C1 segment of cervical spinal cord (tissue), 14 donors: ENCODE measurements at places on chromosomes 16 and 17.

DNA sequence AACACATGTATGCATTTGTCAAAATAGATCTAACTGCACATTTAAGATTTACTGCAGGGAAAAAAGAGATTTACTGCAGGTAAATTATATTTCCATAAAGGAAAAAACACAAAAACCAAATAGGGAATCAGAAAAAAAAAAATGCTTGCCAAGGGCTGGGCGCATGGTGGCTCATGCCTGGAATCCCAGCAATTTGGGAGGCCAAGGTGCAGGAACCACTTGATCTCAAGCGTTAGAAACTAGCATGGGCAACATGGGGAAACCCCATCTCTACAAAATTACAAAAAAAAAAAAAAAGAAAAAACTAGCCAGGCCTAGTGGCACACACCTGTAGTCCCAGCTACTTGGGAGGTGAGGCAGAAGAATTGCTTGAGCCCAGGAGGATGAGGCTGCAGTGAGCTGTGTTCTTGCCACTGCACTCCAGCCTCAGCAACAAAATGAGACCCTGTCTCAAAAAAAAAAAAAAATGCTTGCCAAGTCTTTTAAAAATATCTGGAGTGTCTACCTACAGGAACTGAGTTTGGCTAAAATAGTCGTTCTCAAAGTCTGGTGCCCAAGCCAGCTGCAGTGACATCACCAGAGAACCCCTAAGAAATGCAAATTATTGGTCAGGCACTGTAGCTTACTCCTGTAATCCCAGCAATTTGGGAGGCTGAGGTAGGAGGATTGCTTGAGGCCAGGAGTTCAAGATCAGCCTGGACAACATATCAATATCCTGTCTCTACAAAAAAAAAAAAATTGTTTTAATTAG, 17.5 kb downstream of the TRIM25 start:
- DNase-seq = no peak

DNA sequence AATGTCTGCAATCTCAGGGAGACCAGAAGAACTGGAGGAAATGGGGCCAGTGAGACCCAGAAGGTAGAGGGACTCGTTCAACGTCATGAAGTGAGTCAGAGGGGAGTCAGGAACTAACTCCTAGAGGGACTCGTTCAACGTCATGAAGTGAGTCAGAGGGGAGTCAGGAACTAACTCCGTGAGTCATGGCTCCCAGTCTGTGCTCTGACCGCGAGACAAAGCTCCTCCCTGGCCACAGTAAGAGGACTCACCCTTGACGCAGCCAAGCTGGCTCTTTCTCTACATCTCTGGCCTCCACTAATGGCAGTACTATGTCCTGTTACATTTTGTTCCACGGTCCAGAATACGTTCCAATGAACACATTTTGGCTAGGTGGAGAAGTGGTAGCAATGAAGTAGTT, 902.5 kb downstream of the KCNJ2 start:
- DNase-seq = no peak

DNA sequence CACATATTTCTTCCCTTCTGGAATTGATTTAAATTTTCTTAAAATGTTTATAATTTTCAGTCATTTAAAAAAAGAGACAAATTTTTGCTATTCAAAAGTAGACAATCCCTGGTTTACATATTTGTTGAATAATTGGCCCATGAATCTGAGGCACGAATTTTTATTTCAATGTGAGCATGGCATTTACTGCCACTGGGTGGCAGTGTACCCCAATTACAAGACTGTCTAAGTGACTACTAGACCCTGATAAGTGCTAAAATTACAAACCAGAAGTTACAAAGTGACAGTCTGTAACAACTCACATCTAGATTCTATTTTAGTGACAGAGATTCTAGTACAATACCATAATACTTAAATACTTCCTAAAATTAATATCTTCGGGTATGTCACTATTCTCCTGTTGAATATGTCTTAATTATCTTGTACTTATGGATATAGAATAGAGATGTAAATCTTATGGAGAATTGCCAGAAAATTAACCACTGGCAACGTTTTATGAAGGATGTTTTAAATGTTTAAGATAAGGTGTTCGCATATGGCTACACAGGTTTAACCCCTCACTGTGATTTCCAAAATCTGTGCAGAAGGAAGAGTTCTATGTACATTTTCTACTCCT, 235.8 kb downstream of the MAP2K4 start:
- DNase-seq = no peak

DNA sequence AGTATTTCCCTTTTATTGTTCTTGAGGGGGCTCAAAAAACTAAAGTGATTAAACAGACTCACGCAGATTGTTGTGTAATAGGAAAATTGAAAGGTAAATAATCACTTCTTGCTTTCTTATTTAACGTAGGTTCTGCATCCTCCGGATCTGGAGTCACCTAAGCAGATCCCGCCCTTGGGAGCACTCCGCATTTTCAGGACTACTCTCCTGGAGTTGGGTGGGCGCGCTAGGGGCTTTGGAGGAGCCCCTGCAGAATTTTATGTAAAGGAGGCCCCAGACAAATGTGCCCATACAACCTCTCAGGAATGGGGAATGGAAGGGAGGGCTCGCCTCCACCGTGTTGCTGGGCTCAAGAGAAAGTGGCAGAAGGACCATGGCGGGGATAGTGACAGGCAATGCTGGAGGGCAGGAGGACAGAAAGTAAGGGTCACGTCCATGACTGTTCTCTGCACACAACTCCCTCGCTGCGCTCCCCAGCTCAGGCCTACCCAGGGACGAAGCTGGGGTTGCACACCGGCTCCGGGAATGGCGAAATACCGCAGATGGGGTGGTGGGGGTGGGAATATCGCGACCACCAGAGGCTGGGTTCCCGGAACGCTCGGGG, 8.3 kb downstream of the MT2A start:
- DNase-seq = no peak

DNA sequence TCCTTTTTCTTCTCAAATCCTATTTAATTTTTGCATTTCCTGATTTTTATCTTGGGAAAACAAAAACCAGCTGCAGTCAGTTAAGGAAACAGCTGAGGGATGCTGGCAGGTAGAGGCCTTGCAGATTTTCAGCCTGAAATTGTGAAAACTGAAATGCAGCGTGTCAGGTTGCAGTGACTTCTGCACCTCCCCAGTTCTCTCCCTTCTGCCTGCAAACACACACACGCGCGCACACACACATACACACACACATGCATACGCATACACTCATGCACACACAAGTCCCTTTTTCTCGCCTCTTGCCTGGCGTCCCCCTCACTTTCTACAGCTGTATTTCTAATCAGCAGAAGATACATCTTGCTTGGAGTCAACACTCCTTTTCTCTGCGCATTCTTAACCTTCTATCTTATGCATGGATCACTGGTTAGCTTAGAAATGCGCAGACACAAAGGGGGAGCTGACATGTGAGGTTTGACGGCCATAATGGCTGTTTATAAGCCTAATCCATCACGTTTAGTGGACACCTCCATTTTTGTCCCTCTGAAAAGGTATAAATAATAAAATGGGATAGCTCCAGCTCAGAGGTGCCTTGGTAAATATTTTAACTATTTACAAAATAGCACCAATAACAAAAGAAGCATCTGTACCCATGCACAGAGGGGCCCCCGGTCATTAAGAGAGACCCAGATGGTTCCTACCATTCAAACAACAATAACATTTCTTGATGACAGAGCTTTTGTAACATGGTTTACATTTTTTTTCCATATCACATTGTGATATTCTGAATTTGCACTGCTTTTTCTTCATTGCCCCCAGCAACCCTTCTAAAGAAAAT, 392.1 kb upstream of the SALL1 start:
- DNase-seq = no peak

DNA sequence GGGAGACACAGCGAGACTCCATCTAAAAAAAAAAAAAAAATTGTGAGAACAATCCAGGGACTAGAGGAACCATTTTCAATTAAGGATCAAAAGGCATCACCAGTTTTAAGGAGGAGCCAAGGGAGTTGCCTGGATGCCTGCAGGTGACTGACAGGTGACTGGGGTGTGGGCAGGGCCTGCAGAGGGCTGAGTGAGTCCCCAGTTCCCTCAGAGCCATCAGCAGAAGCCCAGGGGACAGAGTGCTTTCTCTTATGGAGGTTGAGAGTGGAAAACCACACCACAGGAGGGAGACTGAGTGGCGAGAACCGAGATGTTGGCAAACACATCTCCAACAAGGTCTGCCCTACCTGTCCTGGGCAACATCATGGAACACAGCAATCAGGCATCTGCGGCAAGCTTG, 27.1 kb upstream of the CREBBP start:
- DNase-seq = no peak

GRCh38 chr17:37299257-37299980, 76.4 kb upstream of the C17orf78 start:
- DNase-seq = no peak

GRCh38 chr16:84117494-84117843, 727 bp upstream of the MBTPS1 start:
- DNase-seq = no peak

- DNase-seq = no peak
Measured at GRCh38 chr17:68710035-68710780, 109.0 kb upstream of the FAM20A start.

DNA sequence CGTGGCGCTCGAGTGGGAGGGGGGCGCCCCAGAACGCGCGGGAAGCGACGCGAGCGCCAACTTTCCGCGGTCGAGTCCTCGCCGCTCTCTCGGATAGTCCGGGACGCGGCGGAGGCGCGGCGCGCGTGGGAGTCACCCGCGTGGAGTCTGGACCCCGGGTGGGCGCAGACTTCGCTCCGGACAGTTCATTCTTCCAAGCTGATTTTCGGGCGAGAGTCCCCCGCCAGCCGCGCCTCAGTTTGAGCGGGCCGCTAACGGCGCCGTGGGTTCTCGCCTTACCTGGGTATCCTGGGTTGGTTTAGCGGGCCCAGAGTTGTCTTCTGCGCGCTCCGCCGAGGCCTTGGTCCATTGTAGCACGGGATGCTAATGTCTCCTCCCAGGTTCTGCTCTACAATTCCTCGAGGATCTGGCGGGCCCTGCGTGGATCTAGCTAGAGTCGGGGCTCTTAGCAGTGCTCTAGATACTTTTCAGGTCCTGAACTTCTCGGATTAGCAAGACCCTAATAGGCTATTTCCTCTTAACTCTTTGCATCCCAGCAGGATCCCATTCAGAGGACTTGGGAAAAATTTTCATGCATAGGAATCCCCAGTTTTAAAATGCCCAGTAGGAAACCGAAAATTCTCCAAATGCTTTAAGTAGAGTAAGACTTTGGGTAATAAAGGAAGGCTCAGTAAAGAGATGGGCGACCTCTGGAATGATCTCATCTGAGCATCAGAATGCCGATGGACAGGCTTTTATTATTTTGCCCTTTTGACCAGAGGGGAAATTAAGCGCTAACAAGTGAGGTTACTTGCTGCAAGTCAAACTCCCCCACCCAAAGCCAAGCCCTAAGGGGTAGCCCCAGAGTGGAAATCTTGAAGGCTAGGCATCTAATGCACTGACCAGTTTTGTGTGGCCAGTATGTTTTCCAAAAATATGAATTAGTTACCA, 537 bp upstream of the GJC1 start:
- DNase-seq = no peak

- no peak for DNase-seq
Measured at GRCh38 chr16:85057948-85058347, 30.4 kb downstream of the KIAA0513 start.

GRCh38 chr17:40190197-40191021, 13.1 kb downstream of the RAPGEFL1 start:
- no peak for DNase-seq

DNA sequence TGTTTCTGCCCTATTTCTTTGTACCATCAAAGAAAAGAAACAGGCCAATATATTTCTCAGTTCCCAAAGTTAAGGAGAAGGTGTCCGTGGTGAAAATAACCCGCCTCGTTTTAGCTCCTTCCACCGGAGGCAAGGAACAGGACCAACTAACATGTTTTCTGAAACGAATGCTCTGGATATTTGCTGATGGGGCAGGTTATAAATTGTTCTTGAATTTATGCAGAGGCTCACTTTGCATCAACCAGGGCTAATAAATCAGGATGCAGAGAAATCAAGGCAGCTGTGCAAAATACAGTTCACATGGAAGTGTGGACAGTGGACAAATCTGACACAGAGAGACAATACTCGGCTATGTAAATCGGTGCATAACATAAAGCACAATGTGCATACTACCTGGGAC, 189.8 kb downstream of the GRIN2A start:
- no peak for DNase-seq

DNA sequence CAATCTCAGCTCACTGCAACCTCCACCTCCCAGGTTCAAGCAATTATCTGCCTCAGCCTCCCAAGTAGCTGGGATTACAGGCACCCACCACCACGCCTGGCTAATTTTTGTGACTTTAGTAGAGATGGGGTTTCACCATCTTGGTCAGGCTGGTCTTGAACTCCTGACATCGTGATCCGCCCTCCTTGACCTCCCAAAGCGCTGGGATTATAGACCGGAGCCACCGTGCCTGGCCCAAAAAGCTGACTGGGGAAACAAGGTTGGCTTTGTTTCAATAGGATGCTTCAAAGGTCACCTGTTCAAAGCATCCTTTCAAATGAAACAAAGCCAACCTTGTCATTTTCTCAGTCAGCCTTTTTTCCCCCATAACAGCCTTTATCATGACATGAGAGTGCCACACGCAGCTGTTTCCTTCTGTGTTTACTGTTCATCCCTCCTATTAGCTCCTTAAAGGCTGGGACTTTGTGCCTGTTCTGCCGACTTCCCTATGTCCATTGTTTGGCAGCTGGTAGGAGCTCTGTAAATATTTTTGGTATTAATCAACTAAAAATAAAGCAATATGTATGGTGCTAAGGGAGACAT, 51.1 kb downstream of the ADAMTS18 start:
- DNase-seq = no peak

- no peak for DNase-seq
Measured at GRCh38 chr16:27526180-27526579, 23.5 kb downstream of the GTF3C1 start.

GRCh38 chr16:68146585-68146984, 61.4 kb downstream of the NFATC3 start:
- no peak for DNase-seq

GRCh38 chr17:50605429-50605828, 29.3 kb upstream of the ABCC3 start:
- DNase-seq = no peak

- DNase-seq = no peak
Measured at GRCh38 chr16:86087011-86087895, 188.3 kb downstream of the IRF8 start.

DNA sequence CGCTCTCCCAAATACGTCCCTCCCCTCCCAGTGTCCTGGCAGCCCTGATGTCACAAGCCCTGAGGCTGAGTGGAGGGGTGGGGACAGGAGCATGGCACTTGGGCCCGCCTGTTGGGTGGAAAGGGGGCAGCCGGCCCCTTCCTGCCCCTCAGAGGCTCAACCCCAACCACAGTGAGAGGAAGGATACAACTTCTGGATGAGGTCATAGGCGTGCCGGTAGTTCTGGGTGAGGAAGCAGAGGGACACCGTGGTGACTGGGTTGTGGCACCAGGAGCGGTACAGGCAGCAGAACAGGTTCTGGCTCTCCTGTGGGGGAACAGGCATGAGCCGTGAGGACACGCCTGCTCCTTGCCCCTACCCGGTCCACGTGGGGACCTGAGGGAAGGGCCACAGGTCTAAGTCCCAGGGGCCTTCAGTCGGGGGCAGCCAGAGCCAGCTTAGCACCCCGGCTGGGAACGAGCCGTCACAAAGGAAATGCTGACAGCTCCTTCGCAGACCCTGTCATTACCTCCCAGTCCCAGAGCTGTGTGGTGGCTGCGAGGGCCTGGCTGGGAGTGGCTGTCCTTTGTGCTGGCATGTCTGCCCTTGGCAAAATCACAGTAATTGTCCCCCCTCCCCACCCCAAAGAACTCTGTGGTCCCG, 11.2 kb upstream of the MTSS2 start:
- no peak for DNase-seq
